CD4-positive, alpha-beta T cell treated with Interleukin-12 subunit alpha and Interleukin-12 subunit beta, for 1 hour (primary cell): ENCODE measurements at places on chromosomes 16 and 17.
A peak's percentile ranks its signal among the peaks of the same experiment; 100 is the strongest.

DNA sequence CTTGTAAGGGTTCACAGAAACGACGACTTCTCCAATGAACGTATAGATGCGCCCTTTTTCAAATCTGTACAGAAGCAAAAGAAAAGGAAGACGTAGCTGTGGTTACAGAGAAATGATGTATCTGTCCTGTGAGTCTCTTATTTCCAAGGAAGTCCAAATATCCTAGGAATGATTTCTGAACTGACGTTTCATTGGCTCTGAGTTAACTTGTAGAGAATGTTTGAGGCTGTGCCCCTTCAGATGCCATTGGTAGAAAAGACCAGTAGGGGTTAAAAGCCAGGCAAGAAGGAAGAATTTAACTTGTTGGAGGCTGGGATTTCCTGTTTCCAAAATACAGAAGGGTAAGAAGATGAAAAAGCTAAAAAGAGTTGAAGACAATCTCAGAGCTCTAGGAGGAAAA is 96.2 kb downstream of the MYO1D start:
- DNase-seq: no peak

GRCh38 chr16:54356391-54356790 is 69.8 kb upstream of the IRX3 start:
- DNase-seq: no peak

DNA sequence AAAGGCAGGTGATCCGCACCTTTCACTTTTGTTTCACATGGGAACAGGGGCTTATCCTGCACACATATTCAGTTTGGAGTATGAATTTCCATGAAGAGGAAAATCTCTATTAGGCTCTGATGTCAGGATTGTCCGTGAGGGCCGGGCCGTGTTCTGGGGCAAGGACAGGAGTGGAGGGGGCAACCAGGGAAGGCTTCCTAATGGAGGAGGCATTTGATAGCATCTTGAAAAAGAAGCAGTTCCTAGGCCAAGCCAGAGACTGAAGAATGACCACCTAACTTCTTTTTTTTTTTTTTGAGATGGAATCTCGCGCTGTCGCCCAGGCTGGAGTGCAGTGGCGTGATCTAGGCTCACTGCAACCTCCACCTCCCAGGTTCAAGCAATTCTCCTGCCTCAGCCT is 174.2 kb downstream of the SEC14L1 start:
- no peak for DNase-seq

- no peak for DNase-seq
Measured at GRCh38 chr16:68645494-68646388, 631 bp downstream of the CDH3 start.

GRCh38 chr16:69078073-69078472 is 27.4 kb upstream of the HAS3 start:
- no peak for DNase-seq

- peak; percentile 27 for DNase-seq
Measured at GRCh38 chr17:63966646-63967264, 6.0 kb downstream of the SCN4A start.

DNA sequence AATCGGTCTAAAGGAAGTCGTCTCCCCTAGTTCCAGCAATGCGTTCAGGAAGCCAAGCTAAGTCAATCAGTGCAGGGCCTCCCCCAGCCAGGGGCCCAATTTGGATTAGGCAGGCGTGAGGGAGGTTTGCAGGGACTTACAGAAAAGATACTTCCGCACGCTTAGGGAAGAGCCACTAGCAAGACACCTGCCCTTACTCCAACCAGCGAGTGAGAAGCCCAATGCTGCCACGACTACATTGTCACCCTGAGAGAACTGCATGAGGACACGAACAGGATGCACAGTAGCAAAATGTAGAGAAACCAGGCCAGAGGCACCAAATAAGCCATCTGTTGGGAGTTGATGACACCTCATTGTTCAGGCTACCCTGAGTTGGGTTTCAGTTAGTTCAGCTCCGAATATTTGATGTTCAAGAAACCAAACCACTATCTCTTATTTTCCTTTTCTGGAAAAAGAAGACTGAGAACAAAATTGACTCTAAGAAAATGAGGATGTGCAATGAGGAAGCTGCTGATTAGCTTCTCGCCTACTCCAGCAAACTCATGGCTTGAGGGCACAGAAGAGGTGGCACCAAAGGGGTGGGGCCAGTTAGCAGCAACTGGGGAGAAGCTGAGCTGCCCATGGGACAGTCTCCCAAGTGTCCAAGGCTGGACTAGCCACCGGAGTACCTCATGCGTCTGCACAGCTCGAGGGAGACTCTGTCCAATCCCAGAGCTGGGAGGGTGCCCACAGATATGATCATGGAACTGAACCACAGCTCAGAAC is 29.3 kb downstream of the TK2 start:
- DNase-seq: peak; percentile 21

- no peak for DNase-seq
Measured at GRCh38 chr17:65072660-65073071, 16.1 kb upstream of the GNA13 start.

DNA sequence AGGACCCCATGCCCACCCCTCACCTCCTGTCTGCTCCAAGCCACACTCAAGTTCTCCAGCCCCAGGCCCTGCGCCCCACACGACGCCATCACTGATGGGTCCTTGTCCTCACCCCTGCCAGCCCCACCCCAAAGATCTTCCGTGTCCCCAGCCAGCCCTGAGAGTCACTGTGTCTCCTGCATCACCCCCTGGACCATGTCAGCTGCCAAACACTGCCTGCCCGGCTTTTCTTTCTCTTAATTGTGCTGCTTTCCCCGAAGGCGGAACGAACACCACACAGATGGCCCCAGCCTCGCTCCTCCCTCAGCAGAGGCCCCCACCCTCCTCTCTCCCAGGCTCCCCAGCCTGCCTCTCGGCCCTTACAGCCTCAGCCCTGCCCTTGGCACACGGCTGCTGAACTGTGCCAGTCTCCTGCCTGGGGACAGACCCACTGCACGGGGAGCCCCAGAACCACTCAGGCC is 4.8 kb upstream of the GAA start:
- DNase-seq: no peak

GRCh38 chr16:10282367-10282766 is 100.1 kb upstream of the GRIN2A start:
- no peak for DNase-seq

- no peak for DNase-seq
Measured at GRCh38 chr17:49830605-49831004, 17.3 kb downstream of the TAC4 start.

DNA sequence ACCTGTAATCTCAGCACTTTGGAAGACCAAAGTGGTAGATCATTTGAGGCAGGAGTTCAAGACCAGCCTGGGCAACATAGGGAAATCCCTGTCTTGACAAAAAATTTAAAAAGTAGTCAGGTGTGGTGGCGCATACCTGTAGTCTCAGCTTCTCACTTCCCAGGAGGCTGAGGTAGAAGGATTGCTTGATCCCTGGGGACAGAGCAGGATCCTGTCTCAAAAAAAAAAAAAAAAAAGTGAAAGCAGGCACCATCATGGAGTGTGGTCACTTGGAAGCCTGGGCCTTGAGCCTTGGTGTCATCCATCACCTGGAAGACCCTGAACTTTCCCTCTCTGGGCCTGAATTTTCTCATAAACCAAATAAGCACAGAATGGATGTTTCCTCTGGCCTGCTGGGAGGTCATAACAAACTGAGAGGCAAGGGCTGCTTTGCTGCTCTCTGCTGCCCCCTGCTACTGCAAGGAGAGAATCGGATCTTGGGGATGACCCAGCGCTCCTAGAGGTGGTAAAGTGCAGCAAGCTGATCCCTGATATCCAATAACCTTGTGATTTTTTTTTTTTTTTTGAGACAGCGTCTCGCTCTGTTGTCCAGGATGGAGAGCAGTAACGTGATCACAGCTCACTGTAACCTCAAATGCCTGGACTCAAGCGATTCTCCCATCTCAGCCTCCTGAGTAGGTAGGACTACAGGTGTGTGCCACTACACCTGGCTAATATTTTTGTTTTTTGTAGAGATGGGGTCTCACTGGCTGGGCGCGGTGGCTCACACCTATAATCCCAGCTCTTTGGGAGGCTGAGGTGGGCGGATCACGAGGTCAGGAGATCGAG is 75.9 kb upstream of the RNU2-1 start:
- no peak for DNase-seq

- DNase-seq: no peak
Measured at GRCh38 chr17:79835470-79835899, 3.8 kb downstream of the CBX4 start.

DNA sequence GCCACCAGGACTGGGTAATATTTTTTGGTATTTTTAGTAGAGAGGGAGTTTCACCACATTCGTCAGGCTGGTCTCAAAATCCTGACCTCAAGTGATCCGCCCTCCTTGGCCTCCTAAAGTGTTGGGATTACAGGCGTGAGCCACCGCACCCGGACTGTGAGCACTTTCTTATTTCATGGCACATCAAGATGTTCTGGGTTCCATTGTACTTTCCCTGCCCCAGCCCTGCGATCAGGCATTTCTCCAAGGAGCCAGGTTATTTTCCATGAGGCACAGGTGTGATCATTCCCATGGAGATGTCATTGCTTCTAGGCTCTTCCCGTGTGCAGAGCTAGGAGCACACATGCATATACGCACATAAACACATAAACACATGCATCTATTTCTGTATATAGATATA is 2.6 kb upstream of the ANKRD40CL start:
- no peak for DNase-seq

DNA sequence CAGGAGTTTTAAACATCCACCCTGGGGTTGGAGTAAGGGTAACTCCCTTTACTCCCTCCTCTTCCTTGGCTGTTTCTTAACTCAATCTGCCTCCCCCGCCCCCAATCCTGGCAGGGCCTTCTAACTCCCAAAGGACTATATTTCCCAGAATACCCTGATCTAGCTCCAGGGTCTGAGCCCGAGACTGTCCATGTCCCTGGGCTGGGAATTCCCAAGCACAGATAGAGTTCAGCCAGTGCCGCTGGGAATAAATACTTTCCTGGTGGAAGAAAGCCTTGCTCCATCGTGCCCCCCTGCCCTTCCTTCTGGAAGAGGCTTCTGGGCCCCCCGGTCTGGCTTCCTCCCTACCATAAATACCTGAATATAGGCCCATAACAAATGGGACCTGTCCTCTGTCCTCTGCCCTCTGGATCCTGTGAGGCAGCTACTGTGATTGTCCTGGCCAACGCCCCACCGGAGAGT is 10.2 kb downstream of the BAHCC1 start:
- DNase-seq: no peak

GRCh38 chr17:45907750-45908395 is 13.5 kb downstream of the MAPT start:
- DNase-seq: no peak

DNA sequence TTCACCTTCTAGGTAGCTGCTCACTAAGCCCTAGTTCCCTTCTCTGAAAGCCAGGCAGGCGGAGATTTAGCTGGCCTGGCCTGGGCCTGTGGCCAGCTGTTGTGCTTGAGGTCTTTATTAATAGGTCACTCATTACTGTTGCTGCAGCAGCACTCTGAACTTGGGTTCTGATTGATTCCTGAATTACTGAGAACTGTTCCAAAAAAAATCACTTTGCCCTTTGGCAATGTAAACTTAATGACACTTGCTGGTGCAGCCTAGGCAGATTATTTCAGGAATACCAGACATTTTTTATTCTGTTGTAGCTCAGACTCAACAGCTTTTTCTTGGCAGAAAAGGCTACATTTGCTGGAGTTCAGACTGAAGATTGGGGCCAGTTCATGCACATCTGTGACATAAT is 2.7 kb downstream of the TOM1L1 start:
- DNase-seq: no peak

- no peak for DNase-seq
Measured at GRCh38 chr16:57089406-57089805, 3.0 kb upstream of the CPNE2 start.

DNA sequence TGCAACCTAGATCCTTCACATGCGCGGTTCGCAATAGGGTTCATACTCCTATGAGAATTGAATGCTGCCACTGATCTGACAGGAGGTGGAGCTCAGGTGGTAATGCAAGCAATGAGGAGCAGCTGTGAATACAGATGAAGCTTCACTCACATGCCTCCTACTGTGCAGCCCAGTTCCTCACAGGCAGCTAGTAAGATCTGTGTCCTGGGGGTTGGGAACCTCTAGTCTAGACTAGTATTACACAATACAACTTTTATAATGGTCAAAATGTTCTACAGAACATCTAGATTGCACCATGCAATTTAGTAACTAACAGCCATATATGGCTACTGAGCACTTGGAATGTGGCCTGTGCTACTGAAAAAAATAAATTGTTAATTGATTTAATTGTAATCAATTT is 26.7 kb downstream of the ABCA5 start:
- no peak for DNase-seq

DNA sequence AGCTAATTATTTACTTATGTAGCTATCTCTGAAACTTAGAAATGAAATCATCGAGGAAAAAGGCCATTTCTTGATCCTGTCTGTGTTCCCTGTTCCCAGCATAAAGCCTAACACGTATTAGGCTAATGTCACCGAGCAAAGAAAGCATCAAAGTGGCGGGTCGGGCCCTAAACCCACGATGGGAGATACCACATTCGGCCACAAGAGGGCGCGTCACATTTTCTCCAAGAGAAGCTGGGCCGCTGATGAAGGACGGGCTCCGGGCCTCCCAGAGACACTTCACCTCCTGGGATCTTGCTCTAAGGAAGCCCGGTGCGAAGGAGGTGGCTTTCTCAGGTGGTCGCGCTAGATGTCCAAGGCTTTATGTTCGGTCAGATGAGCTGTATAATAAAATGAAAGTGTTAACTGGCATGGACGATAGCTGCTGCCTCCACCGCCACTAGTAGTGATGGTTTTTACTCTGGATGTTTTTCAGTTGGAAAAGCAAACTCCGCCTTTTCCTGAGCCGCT is 853 bp upstream of the PDK2 start:
- DNase-seq: peak; percentile 90

GRCh38 chr16:85998868-85999729 is 100.1 kb downstream of the IRF8 start:
- DNase-seq: no peak

DNA sequence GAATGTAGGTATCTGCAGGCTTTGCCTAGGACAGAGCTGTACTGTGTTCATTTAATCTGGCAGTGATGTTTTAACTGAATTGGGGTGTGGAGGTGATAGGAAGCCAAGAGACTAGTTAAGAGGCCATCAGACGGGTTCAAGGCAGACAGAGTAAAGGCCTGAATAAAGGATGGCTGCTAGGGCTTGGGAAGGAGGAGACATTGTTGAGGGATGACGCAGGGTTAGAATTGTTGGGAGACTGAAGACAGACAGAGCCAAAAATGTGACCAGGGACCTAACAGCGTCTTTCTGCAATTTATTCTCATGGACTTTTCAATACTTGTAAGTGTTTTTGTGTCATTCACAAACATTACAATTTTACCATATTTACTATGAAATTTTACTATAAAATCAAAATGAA is 48.6 kb upstream of the MYH10 start:
- DNase-seq: no peak
